Stimulated activated CD8-positive, alpha-beta memory T cell treated with anti-CD3 and anti-CD28 coated beads, Interleukin-7, amount 100 ng/mL, for 1 hour (primary cell): ENCODE measurements at places on chromosomes 13 and 19.

- no peak for DNase-seq
Measured at GRCh38 chr13:73055813-73056564, 2.8 kb upstream of the KLF5 start.

DNA sequence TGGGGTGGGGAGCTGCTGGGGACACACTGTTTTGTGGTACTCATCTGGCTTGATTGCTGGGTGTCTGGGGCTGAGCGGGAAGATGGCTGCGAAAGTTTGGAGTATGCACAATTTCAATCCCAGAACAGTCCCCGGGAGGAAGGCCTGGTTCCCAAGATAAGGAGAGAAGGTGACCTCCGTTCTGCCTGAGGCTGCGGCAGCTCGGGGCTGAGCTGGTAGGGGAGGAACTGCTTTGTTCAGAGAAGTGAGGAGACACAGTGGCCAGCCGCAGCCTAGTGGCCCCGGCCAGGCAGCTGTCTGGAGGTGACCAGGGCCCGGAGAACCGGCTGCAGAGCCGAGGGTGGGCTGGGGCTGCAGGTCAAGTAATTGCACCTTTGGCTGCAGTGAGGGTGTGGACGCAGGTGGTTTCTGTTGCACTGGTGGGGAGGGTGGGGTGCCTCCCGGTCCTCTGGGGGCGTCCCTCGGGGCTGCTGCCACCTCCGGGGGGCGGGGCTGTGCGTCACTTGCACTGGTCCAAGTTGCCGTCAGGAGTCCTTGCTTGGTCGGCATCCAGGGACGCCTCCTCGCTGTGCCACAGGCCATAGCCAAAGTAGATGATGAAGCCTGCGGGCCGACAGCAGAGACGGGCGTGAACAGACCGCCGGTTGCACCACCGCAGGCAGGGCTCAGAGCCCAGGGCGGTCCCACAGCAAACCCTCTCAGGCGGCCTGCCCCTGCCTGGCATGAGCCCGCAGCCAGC is 81.3 kb downstream of the SLC7A1 start:
- no peak for DNase-seq

GRCh38 chr13:44271473-44271872 is 102.2 kb upstream of the SERP2 start:
- DNase-seq: no peak

DNA sequence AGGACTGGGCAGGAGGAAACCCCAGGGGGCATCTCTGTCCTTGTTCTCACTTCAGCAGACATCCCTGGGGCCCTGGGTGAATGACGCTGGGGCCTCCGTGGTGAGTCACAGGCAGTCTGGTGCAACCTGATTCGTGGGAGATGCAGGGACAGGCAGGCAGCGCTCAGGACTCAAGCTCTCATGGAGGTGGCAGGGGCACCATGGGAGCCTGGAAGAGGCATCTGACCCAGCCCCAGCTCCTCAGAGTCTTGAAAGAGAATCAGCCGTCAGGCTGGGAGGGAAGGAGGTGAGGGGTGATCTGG is 14.0 kb upstream of the PTOV1 start:
- no peak for DNase-seq

- no peak for DNase-seq
Measured at GRCh38 chr19:53908106-53908934, 758 bp upstream of the CACNG7 start.

GRCh38 chr19:18972851-18973250 is 31.8 kb upstream of the HOMER3 start:
- no peak for DNase-seq

DNA sequence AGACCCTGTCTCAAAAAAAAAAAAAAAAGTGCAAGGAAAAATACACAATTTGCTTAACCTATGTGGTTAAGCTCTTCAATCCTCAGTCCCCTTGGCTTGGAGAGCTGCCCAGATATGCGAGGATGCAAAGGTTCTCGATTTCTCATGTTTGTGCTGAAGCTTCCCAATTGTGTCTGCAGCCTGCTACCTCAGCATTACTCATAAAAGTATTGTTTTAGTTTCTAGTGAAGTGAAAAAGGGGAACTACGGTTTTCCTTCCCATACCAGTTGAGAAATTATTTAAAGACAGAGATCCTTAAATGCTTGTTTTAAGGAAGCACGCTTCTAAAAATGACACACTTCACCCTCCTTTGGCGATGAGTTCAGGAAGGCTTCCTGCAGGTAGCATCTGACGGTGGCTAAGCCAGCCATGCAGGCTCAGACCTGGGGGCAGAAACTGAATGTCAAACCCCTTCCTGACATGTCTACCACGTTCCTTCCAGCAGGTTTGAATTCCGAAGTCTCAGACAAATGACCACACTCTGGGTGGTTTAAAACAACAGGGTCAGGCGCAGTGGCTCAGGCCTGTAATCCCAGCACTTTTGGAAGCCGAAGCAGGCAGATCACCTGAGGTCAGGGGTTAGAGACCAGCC is 47.9 kb downstream of the RUBCNL start:
- DNase-seq: no peak

GRCh38 chr19:46088101-46088500 is 36.4 kb downstream of the IGFL3 start:
- no peak for DNase-seq

DNA sequence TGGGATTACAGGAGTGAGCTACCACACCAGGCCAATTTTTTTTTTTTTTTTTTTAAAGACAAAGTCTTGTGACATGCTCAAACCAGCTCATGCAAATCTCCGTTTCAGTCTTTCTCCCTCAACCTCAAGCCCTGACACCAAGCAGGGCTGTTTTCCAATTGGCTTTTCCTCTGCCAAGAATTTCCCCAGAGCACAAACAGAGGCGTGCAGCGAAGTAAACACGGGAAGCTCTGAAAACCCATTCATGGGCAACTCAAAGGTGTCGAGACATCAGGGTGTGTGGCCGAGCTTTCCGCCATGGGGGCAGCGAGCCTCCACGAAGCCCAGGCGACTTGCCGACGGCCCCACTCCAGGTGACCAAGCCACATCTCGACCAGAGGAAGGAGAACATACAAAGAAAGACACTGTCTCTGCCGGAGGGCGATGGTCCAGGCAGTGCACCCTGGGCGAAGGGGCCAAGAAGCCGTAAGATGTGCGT is 70.0 kb downstream of the INSR start:
- no peak for DNase-seq

DNA sequence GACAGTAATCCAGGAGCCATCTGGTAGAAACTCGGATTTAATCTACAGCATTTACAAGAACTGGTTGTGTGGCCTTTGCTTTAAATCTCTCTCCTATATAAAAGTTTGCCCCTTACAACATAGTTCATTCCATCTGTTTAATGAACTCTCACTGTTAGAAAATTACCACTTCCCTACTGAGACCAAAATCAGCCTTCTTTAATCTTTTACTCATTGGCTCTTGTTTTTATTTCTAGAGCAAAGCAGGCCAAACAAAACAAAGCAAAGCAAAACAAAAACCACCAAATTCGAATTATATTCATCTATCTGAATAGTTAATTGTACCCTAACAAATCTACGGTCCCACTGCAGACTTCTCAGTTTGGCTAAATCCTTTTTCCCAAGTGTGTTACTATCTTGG is 127.0 kb downstream of the UGGT2 start:
- DNase-seq: no peak

DNA sequence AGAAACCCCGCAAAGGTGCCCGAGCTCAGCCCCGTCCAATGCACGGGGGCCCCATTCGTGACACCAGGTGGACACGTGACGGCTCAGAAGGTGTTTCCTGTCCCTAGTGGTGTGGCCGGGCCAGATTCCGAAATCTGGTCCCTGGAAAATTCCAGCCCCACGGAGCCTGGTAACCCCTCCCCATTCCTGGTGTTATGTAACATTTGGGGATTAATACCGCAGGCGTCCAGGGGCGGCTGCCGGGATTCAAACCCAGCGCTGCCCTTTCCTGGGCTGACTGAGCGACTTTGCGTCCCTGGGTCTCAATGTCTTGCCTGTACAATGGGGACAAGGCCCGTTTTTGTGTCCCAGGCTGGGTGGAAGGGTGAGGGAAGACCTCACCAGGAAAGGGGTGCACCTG is 1.0 kb upstream of the PLK5 start:
- no peak for DNase-seq

- no peak for DNase-seq
Measured at GRCh38 chr19:31344403-31344802, 4.8 kb downstream of the TSHZ3 start.

GRCh38 chr13:108342369-108343289 is 73.1 kb downstream of the TNFSF13B start:
- DNase-seq: no peak

DNA sequence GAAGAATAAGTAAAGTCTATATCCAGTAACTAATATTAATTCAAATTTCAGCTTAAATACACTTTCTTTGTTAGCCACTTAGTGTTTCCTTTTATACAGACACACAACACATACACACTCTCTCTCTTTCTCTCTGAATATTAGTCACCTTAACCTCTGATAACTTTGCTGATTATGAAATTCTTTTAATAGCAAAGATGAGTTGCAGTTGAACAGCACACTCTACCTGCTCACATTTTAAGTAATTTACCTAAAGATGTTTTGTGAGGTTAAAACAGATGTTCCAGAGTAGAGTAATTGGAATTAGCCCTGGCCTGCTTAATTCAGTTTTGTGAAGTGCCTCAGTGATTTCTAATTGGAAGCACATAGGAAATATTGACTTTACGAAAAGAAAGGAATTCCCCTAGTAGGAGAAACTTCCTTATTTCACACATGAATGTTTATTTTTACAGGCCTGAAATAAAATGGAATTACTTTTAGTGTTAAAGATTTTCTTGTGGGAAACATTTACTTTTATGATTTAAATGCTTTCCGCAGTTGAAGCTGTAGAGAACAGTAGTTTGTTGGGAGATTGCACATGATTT is 184.3 kb downstream of the MYO16 start:
- no peak for DNase-seq

DNA sequence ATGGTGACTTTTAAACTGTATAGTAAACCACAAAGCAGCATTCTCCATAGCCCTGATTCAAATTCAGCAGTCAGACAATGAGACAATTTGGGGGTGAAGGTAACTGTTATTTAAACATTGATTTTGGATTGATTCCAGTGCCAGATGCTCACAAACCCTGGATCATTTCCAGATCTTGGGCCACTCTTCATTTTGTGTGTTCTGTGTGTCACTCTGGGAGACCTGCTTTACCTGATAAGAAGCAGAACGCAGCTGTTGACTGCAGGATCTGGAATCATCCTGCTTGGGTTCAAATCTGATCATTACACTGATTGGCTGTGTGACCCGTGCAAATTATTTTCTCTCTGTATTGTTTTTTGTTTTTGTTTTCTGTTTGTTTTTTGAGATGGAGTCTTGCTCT is 4.0 kb upstream of the PCDH8 start:
- DNase-seq: no peak

- DNase-seq: no peak
Measured at GRCh38 chr13:19772306-19772705, 10.4 kb downstream of the PSPC1 start.

- no peak for DNase-seq
Measured at GRCh38 chr19:49645592-49645991, 3.6 kb downstream of the SCAF1 start.

DNA sequence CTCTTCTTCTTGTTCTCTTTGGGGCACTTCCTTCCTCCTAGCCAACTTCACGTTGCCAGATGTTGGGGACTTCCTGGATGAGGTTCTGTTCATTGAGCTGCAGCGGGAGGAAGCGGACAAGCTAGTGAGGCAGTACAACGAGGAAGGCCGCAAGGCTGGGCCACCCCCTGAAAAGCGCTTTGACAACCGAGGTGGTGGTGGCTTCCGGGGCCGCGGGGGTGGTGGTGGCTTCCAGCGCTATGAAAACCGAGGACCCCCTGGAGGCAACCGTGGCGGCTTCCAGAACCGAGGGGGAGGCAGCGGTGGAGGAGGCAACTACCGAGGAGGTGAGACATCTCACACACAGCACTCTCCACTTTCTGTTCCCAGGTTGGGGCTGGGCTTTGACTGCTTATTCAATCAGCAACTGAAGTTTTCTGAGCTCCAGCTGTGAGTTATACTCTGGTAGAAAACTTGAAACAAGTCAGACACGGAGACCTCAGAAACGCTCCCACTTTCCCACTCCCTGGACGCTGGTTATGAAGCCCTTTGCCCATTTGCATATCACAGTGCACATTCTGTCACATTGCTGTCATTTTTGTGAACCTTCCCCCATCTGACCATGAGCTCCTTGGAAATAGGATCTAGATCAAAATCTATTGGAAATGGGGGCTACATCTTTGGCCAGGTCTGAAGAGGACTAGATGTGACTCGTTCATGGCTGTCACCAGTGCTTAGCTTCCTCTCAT is 7.2 kb upstream of the CCDC97 start:
- peak; percentile 38 for DNase-seq

DNA sequence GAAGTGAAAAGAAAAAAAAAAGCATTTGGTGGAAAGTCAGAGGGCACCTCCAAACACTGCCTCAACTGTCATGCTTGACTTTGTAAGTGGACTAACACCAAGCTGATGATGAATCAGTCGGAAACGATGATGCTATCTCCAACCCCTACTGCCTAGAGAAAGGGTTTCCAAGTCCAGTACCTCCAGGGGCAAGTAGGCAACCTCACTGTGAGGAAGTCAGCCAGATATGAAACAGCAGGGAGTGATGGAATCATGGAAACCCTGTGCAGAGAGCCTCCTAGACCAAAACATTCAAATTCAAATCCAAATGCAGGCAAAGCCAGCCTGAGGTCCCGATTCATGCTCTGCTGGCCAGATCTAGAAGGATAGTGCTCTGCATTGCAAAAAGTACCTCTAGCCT is 100.9 kb upstream of the SERP2 start:
- DNase-seq: no peak
